CD4-positive, alpha-beta T cell treated with Interleukin-21 for 1 hour (primary cell): ENCODE measurements at places on chromosomes 5 and 9.

DNA sequence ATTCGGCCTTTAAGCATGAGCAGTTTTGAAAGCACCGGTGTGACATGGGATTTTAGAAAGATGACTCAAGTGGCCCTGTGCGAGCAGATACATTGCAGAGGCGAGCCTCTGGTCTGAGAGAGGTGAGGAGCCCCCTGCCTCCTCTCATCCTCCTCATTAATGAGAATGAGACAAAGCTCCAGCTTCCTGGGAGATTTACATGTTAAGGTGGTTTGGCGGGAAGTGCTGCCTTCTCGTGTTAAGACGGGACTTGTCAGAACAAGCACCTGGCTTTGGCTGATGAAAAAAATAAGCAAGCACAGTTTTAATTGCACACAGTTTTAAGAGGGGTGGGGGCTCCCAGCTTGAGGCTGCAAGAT, 68.1 kb downstream of the ACTL7B start:
- no peak for DNase-seq

DNA sequence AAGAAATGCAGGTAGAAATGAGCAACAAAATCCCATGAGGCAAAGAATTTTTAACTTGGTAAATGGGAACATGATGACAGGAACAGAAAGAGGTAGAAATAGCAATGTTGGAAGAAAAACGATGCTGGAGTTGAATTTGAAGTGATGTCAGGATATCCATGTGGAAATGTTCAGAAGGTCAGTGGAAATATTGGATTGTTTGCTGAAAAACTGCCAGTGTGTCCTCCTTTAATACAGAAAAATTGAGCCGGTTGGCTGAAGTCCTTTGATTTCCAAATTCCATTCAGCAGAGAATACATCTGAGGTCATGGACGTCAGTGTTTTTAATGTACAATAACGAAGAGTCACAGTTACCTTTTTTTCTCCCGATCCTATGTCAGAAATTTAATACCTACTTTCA, 110.0 kb upstream of the DMAC1 start:
- DNase-seq: no peak

DNA sequence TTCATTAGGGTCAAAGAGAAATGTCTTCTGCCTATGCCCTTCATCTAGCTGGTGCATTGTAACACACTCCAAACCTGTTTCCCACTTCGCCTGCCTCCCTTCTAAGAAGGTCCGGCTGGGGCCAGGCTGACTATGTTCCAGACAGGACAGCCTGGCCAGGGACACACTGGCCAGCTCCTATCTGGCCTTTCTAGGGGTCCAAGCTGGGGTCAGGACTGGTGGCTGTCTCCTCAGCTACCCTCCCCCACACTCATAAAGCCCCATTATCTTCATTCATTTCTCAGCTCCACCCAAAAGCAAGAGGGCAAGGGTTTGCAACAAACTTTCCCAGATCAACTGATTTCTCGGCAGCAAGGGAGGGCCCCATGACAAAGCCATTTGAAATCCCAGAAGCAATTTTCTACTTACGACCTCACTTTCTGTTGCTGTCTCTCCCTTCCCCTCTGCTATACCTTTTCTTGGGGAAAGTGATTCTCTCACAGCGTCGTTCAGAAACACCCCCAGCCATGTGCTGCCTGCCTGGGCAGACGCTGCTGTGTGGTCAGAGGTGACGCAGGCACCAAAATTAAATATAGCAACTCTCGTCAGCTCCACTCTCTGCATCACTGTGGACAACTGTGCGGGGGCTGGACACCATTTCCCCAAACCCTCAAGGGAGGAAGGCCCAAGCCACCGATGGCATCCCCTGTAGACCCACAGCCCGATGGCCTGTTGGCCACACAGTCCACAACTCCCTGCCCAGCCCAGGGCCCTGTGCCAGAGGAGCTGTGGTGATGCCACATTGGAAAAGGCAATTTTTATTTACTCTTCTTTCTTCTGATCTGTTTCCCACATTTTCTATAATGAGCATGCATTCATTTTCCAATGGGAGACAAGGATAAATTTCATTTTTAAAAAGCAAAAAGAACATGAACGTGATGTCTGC, 6.1 kb downstream of the IL13 start:
- peak; percentile 56 for DNase-seq

GRCh38 chr9:129783516-129784361, 19.2 kb upstream of the TOR1B start:
- peak; percentile 84 for DNase-seq

- no peak for DNase-seq
Measured at GRCh38 chr5:24633715-24634325, 11.0 kb downstream of the CDH10 start.

- no peak for DNase-seq
Measured at GRCh38 chr9:86941197-86941596, 6.1 kb downstream of the GAS1 start.

DNA sequence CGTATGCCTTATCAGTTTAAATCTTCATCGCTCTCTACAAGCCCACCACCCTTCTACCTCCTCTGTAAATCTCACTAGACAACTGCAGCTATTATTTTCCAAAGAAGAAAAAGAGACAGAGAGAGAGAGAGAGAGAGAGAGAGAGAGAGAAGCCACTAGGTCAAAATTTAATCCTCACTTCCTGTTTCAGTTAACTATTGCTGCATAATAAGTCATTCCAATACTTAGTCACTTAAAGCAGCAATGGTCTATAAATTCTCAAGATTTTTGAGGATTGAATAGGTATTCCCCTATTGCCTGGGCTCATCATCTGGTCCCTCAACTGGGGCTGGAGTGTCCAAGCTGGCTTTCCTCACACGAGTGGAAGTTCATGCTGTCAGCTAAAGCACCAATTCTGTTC, 68.8 kb downstream of the ITGA1 start:
- DNase-seq: no peak

GRCh38 chr9:1044643-1045042, 5.5 kb upstream of the DMRT2 start:
- DNase-seq: no peak

GRCh38 chr5:7897014-7897600, 28.2 kb downstream of the MTRR start:
- no peak for DNase-seq
